Activated naive CD4-positive, alpha-beta T cell (primary cell): ENCODE measurements at places on chromosomes 2 and 18.

DNA sequence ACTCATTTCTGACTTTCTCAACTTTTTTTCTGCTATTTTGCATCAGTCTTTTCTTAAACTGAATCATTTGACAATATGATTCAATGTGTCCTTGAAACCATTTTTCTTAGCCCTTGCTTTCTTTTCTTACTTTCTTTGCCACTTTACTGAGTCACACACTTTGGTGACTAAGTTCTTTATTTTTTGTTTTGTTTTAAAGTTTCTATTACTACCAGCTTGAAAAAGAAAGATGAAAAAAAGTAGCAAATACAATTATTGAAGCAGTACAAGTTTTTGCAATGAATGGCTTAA is 116.5 kb downstream of the DOCK10 start:
- no peak for DNase-seq

DNA sequence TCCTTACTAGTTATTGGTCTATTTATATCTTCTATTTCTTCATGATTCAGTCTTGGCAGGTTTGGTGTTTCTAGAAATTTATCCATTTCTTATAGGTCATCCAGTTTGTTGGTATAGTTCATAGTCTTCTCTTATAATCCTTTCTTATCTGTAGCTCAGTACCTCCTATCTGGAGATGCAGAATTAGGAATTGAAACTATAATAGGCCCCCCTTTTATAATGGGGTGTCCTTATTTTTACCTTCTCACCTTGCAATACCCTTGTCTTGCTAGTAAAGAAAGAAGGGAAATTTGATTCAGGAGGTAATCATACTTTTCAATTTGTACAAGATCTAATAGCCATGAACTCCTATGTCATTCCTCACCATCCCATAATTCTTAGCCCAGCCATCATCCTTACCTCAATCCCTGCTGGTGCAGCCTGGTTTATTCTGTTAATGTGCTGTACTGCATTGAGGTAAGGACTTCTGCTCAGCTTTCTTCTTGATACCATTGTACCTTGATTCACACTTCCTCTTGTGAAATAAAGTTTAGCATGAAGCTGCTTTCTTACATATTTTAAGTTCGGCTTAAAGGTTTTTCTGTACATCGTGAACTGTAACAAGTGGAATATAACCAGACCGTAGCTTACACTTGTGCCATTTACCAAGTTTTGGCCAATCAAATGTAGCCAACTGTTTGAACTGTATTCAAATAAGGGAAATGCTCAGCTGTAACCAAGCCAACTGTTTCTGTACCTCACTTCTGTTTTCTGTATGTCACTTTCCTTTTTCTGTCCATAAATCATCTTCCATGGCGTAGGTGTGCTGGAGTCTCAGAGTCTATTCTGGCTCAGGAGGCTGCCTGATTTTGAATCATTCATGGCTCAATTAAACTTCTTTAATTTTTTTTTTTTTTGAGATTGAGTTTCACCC is 40.1 kb upstream of the PTH2R start:
- DNase-seq = no peak

- no peak for DNase-seq
Measured at GRCh38 chr2:37802899-37803379, 122.1 kb upstream of the RMDN2 start.

DNA sequence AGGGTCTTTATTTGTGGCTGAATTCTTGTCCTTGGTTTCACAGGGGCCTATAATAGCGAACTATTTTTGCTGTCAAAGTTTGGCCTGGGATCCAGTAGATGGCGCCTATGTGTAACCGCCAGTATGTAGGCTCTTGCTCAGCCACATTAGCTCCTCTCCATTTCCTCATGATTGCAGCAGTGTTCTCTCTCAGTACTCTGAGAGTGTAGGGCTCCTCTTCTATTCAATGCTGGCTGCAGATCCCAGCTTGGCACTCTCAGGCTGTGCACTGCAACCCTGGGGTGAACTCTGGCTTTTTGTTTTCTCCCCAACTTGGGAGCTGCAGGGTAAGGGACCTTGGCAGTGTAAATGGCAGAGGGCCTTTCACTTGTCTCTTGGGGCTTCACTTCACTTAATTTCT is 344.6 kb upstream of the CHAC2 start:
- DNase-seq = no peak

GRCh38 chr2:111164078-111164477 is 43.4 kb downstream of the BCL2L11 start:
- DNase-seq = no peak

DNA sequence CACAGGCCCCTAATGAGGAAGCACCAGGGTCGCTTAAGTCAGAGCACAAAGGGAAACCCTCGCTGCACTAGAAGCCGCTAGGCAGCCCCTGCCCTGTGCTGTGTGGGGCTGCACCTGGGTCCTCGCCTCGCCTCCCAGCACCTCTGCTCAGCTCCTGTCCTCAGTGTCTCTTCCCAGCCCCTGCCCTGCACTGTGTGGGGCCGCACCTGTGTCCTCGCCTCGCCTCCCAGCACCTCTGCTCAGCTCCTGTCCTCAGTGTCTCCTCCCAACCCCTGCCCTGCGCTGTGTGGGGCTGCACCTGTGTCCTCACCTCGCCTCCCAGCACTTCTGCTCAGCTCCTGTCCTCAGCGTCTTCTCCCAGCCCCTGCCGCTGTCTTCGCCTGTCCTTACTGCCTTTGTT is 342.8 kb downstream of the EIPR1 start:
- DNase-seq = no peak

DNA sequence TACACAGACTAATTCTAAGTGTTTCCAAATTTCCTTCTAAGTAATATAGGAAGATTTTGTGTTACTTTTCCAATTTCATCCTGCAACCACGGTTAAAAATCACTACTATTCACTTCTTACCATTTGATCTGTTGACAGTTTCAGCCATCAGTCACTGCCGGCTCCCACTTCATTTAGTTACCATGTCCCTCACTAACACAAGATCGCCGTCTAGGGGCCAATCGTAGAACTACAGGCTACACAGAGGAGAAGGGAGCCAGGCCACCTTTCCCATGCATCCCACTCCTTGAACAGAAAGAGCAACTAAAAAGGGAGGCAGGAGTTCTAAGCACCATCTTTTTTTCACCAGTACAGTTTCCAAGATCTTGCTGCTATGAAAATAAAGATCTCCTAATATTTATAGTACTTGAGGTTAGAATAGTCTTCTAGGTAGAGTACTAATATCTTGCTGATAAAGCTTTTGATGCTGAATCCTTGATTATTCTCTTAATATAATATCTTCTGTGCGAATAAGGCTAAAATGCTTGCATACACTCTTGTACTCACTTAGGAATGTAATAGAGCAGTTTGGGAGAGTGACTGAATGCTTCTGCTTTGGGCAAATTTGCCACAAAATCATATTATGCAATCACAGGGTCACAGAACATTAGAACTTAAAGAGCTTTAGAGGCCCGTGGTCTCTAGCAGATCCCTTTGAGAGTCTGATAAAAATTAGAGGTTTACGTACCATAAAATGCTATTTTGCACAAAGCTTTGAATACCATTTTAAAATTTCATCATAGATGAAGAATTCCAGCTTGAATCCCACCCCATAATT is 39.5 kb upstream of the CYP1B1 start:
- peak; percentile 56 for DNase-seq

DNA sequence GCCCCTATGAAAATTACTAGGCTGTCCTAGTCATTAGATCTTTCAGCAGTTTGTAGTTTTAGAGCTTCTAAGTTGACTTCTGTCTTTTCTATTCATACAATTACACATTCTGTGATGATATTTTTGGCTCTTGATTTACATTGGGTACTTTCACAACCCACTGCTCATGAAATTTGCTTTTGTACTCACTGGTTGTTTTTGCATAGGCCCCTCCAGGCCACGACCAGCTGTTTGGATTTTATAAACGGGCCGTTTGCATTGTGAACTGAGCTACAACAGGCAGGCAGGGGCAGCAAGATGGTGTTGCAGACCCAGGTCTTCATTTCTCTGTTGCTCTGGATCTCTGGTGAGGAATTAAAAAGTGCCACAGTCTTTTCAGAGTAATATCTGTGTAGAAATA is 193.8 kb downstream of the RPIA start:
- DNase-seq = no peak

GRCh38 chr2:104752504-104752903 is 101.4 kb upstream of the POU3F3 start:
- DNase-seq = no peak

DNA sequence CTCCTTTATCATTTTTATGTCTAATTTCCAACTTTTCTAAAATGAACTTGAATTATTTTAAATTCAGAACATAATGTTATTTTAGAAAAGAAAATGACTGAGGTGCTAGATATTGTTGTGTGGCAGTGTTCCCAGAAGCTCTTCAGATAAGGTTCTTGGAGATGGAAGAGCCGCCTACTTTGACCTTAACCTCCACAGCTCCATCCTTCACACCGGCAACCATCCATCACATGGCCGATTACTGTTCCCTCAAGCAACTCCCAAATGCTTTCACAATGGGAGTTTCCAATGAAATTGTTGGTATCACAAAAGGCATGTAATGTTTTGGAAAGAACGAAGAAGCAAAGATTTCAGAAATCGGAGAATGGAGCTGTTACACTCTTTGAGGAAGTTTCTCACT is 193.9 kb upstream of the SALL3 start:
- no peak for DNase-seq

- DNase-seq = no peak
Measured at GRCh38 chr18:50806208-50806616, 13.6 kb downstream of the MRO start.

DNA sequence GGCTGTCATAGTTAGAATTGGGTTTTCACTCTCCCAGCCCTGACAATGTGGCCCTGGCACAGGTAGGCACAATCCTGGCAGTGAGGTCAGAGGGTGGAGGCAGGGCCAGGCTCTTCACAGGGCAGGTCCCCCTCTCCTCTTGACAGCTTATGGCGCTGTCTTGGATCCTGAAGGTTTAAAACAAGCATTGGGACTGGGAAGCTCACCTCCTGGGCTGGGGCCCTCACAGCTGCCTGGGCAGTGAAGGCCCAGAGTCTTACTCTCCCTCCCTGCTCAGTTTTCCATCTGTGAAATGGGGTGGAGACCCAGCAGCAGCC is 23.3 kb downstream of the LBH start:
- DNase-seq = no peak

DNA sequence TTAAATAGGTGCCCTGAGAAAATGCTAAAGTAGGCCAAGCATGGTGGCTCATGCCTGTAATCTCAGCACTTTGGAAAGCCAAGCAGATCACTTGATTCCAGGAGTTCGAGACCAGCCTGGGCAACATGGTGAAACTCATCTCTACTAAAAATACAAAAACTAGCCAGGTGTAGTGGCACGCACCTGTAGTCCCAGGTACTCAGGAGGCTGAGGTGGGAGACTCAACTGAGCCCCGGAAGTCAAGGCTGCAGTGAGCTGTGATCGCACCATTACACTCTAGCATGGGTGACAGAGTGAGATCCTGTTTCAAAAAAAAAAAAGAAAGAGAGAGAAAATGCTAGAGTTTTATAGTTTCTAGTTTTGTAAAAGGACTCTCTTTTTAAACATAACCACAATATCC is 12.0 kb downstream of the ANKRD44 start:
- DNase-seq = no peak

DNA sequence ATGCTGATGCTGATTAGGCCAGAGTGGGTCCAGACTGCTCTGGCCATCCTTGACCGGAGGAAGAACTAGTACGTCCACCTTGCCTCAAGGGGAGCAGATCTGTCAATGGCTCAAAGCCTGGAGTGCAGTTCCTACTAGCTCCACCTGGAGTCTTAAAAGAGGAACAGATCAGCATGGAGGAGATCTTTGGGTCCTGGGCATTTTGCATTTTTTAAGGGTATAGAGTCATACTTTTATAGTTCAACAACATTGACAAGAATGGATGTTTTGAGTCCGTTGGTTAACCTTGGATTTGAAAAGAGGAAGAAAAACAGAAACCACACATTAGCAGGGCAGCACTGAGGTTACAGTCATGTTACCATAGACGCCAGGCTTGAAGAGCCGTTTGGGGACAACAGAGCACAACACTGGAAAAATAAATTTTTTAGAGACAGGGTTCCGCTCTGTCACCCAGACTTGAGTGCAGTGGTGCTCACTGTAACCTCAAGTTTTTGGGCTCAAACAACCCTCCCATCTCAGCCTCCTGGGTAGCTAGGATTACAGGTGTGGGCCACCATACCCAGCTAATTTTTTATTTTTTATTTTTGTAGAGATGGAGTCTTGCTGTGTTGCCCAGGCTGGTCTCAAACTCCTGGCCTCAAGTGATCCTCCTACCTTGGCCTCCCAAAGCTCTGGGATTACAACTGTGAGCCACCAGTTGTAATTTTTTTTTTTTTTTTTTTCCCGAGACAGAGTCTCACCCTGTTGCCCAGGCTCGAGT is 78.5 kb downstream of the PRKCE start:
- no peak for DNase-seq

DNA sequence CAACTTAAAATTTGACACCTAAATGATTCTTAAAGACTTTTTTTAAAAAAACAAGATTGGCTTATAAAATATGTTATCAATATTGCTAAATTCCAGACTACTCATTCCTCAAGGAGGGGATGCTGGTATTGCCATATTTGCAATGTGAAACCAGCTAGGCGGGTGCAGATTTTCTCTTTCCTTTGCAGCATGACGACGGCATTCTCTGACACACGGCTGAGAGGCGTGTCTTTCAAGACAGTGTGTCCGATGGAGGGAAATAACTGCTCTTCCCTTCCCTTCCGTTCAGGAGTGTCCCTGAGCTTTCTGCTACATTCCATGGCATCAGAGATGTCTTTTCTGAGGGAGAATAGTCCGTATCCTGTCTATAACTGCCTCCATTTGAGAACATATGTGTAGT is 38.2 kb upstream of the CNGA3 start:
- DNase-seq = no peak

DNA sequence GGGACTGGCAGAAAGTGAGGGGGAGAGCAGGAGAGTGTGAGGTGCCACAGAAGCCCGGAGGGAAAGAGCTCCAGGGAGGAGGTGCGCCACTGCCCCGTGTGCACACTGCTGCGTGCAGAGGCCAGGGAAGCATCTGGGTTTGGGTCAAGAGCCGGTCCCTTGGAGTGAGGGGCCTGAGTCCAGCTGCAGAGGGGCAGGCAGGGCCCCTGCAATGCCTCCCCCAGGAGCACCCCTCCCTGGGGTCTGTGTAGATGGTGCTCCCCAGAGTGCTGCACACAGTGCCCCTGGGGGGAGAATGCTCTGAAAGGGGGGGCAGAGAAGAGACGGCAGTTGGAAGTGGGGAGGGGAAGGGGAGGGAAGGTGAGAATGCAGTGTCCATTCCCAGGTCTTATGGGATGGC is 3.7 kb upstream of the LIMS2 start:
- DNase-seq = no peak

DNA sequence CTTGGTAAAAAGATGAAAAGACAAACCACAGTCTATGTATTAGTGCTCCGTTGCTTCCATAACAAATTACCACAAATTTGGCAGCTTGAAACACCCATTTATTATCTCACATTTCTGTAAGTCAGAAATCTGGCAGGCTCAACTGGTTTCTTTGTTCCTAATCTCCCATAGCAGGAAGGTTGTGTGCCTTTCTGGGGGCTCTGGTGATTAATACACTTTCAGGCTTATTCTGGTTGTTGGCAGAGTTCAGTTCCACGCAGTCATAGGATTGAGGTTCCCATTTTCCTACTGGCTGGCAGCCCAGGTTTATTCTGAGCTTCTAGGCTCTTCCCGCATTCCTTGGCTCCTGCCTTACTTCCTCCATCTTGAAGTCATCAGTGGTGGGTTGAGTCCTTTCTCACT is 189.3 kb downstream of the ANAPC1 start:
- DNase-seq = no peak
